ENCODE measurements at places on chromosomes 2 and 18.

DNA sequence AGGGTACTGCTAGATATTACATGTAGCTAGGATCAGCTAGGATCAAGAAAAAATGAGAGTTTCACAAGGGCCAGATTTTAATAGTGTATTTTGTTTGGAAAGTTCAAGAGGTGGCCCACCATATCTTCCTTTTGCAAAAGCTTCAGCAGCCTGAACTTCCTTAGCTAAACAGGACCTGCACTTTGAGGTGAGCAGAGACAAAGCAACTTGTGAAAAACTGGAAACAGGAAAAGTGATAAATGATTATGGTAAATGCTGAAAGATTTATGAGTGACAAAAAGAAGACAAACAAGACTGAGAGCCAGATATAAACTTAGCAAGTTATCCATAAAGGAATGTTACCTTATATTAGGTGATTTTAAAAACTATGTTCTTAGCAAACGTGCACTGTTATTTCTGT lies 123.6 kb downstream of the ZNF521 start:
- DNase-seq: no peak

GRCh38 chr2:17899871-17900270 lies 21.4 kb downstream of the KCNS3 start:
- DNase-seq: no peak

DNA sequence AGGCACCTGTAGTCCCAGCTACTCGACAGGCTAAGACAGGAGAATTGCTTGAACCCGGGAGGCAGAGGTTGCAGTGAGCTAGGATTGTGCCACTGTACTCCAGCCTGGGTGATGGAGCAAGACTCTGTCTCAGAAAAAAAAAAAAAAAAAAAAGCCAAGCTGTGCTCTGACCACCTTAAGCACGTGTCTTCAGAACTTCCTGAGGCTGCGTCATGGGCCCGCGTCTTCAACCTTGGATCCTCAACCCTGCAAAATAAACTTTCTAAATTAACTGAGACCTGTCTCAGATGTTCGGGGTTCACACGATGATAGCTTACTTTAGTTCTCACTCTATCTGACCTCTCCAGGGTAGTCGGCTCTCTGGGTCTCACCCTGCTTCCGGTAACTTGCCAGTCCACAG lies 65.8 kb upstream of the CABLES1 start:
- no peak for DNase-seq

DNA sequence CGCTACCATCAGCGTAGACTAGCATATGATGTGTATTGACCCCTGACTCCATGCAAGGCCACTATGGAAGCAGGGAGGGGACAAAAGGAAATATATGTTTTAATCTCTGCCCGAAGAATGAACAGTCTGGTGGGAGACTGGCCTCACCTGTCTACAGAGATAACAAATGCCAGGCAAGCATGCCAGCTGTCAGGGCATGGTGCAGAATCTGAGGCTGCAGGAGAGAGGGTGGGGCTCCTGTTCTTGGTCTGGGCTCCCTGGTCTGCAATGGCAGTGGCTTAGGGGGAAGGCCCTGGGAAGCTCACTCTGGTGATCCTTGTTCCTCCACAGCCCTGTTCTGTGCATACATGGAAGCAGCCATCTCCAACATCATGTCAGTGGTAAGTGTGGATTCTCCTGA lies 27.5 kb downstream of the SLC14A2 start:
- DNase-seq: no peak

DNA sequence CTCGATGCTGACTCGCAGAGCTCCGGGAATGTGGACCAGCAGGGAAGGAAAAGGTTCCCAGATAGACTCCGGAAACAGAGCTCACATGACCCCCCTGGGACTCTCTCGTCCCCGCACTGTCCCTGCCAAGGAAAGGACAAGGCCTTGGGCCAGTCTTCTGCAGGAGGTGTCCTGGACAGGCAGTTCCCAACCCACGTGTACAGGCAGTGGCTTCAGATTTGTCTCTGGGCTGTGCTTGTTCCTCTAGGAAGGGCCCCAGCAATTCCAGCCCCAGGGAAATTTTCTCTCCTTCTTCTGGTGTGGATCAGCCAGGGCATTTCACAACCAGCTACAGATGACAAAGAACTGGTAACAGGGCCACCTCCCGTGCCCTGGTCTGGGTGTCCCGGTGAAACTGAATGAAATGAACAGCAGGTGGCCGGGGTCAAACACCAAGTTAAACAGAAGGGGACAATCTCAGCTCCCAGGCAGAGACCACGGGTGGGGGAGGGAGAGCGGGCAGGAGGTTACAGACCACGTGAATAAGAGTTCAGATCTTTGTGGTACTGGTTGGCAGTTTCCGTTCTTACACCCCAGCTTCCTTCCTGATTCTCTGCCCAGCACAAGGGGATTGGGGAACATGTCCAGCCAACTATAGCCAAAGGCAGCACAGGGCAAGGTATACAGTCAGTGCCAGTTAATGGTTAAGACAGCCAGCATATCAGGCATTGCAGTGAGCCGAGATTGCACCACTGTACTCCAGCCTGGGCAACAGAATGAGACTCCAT lies 52.2 kb upstream of the CAB39 start:
- DNase-seq: peak; percentile 83

- no peak for DNase-seq
Measured at GRCh38 chr18:11224153-11224552, 74.8 kb upstream of the PIEZO2 start.

DNA sequence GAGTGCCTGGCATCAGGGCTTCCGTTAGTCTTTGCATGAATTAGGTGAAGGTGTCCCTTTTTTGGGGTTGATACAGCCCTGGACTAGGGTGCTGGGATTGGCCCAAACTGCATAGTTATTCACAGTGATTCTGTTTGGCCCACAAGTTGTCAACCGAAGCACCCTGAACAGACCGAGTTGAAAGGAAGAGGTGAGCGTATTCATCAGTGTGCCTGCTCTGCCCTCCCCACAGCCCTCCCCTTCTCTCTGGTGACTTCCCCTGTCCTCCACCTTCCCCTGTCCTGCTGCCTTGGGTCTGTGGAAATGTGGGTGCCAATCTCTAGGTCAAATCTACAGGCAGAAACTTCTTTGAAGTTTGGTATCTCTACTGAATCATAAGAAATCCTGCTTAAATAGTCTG lies 330.5 kb downstream of the DYSF start:
- no peak for DNase-seq

DNA sequence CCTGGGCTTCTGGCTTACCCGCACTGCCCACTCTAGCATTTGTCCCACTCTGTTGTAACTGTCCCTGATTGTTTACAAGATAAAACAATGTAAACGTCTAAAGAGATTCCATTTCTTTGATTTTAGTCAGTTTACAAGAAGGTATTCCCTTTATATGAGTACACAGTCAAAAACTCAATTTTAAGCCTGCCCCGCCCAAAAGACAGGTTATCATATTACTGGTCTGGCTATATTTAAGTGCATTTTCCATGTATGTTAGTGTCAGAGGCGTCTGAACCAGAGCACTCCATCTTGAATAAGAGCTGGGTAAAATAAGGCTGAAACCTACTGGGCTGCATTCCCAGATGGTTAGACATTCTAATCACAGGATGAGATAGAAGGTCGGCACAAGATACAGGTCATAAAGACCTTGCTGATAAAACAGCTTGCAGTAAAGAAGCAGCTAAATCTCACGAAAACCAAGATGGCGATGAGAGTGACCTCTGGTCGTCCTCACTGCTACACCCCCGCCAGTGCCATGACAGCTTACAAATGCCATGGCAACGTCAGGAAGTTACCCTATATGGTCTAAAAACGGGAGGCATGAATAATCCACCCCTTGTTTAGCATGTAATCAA lies 15.0 kb downstream of the GPR45 start:
- no peak for DNase-seq

DNA sequence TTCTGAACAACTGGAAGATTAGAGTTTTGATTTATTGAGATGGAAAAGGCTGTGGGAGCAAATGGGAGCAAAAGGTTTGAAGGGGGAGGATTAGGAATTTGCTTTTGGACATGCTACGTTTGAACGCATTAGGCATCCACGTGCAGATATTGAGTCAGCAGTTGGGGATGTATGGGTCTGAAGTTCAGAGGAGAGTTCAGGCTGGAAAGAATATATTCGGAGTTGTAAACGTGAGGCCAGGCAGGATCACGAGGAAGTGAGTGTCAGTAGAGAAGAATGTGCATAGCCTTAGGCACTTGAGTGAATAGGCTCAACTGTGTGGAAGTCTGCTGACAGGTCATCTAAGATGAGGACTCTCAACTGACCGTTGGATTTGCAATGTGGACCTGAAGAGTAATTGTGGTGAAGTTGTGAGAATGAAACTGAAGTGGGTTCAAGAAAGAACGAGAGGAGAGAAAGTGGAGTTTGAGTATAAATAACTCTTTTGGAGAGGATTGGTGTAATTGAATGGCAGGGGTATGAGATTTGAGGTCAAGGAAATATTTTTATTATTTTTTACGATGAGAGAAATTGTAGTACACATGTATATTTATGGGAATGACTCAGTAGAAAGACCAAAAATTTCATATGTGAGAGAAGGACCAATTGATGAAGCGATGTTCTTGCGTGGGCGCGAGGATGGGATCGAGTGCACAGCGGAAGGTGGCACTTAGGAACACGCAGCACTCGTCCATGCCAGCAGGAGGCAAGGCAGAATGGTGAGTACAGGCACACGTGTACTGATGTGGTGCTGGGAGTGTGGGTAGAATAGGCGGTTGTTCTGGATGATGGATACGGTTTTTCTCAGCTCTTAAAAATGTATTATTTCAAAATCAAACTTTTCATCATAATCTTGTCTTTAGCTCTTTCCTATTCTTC lies 40.5 kb upstream of the POLE4 start:
- no peak for DNase-seq

Measured in Jurkat, Clone E6-1 (cell line).